ENCODE measurements at places on chromosomes 1 and 21.

GRCh38 chr1:20819818-20820217 lies 32.7 kb upstream of the HP1BP3 start:
- no peak for DNase-seq

GRCh38 chr1:244881552-244882280 lies 17.4 kb upstream of the HNRNPU start:
- no peak for DNase-seq

GRCh38 chr1:155002464-155003226 lies at the start of gene ZBTB7B:
Gene ZBTB7B (plus strand): TSS chr1:155002802. CDS start chr1:155014661, 11,859 bp downstream.
- no peak for DNase-seq

- no peak for DNase-seq
Measured at GRCh38 chr1:81406292-81406999, 394.3 kb upstream of the ADGRL2 start.

DNA sequence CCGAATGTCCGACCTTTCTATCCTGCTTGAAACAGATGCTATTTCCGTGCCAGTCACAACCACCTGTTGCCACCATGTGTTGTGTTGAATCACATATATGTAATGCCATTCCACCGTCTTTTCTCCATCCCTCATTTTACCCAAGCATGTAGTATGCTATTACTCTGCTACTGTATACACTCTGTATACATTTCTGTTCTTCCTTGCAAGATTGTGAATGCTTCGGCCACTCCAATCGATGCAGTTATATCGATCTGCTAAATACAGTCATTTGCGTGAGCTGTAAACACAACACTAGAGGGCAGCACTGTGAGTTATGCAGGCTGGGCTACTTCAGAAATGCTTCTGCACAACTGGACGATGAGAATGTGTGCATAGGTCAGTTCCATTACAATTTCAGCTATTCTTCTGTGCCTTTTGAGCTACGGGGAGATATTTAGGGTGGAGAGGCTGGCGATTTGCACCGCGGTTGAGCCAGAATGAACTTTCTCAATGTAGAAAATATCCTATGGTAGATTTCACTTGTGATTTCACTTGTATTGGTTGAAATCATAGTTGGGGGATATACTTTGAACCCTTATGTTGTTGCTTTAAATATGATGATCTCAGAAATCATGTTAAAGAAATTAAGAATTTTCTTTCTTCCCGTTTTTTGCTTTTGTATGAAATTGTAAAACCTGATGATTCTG lies 289.8 kb downstream of the NTNG1 start:
- no peak for DNase-seq
